ENCODE measurements at places on chromosomes 11 and 22.

GRCh38 chr11:118114266-118114665 is 27.5 kb upstream of the SMIM35 start:
- no peak for DNase-seq

DNA sequence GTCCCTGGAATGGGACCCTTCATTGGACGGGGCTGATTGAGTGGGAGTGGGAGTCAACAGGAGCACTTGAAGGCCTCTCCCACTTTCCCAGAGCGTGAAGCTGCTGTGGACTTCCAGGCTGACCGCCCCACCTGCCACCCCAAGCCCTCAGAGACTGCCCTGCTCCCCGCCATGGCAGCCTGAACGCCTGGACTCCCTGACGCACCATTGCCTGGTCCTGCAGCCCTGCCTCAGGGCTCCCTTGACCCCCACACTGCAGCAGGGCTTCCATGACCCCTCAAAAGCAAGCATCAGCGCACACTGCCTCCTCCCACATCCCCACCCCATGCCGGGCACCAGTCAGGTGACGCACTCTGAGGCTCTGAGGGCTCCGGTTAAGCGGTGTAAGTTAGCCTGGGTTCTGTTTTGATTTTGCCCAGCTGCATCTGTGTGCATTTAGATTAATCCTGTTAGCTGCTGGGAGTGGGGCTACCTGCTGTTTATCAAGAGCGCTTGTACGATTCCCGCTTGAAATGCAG is 39.4 kb downstream of the TRIM29 start:
- no peak for DNase-seq

DNA sequence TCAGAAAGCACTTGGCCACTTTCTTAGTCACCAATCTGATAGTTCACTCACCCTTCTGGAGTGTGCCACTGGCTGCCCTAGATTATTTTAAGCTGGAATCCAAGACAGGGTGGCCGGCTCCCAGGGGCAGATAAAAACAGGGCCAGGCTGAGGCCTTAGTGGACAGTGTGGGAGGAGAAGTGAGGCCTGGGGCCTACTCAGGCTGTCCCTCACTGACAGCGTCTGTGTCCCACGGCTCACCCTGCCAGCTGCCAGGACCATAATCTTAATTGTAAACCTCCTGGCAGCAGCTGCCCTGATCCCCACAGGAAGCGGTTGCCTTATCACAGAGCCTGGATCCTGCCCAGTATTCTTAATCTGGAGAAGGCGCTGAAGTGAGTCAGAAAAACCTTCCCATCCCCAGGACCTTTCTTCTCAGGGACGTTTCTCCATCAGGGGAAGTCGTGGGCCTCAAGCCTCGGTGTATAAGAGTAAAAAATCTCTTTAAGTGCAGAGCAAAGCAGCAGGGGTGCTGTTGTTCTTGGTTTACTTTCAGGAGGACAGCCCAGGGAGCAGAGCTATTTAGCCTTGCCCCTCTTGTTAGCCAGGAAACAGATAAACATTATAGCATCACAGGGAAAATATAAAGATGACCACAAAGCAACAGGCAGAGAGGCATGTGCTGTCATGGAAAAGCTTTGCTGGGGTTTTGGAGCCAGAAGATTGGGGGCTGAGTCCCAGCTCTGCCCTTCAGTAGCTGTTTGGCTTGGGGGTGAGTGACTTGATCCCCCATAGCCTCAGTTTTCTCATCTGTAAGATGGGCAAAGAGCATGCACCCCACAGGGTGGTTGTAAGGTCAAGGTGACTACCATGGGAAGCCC is 39.6 kb downstream of the TSPAN18 start:
- peak; percentile 56 for DNase-seq

DNA sequence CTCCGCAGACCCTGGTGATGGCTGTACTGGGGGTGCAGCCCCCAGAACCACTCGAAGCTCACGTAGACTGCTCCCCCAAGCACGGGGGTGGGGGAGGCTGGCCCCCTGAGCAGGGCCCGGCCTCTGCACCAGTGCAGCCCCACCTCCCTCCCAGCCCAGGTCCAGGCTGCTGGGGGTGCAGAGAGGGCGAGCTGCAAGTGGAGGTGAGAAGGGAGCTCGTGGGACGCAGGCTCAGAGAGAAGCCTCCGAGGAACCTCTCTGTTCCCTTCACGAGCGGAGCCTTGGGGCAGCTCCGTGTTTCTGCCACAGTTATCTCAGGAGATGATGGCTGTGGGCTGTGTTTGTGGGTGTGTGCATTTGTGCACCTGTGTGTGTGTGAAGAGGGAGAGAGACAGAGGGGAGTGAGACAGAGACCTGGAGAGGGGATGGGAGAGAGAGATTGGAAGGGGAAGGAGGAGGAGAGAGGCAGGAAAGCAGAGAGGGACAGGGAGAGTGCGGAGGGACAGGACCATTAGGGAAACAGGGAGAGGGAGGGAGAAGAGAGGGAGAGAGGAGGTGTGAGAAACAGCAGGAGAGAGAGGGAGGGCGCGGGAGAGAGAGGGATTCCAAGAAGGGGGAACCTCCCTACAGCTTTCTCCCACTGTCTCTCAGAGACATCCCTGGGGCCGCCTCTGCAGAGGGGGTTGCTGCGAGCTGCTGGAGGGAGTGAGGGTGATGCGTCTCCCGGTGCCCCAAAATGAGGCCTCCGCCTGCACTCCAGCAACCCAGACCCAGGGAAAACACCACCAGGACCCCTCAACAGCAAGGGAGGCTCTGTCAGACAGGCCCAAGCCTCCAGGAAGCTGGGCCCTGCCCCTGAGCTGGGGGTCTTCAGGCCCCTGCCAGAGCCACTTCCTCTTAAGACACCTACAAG is 1488.6 kb downstream of the BRD1 start:
- DNase-seq = no peak

DNA sequence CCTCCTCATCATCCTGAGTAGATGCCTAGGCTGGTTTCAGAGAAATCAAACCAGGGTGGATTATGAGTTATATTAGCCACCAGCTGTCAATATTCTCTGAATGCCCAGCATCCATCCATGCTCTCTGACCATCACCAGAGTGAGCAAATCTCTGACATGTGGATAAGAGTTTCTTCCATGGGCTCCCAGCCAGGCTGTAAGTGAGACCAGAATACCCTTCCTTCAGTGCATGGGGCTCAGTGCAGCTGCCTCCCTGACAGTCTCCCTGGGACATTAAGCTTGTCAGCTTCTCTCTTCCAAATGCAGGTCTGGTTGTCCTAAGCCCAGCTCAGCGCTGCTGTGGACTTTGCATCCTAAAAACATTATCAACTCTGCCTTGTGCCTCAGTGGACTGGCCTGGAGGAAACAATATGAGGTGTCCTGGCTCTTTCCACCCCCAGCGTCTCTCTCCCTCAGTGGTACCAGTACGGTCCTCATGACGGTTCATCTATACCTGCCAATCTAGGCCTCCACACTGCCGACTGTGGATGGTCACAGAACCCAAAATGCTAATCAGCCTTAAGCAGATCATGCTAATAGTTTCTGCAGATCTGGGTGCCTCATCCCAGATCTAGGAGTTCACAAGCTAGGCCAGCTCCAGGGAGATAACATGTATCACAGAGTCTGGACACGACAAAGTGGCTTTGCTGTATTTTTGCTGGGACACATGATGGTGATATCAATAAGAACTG is 41.6 kb upstream of the PRAME start:
- no peak for DNase-seq

DNA sequence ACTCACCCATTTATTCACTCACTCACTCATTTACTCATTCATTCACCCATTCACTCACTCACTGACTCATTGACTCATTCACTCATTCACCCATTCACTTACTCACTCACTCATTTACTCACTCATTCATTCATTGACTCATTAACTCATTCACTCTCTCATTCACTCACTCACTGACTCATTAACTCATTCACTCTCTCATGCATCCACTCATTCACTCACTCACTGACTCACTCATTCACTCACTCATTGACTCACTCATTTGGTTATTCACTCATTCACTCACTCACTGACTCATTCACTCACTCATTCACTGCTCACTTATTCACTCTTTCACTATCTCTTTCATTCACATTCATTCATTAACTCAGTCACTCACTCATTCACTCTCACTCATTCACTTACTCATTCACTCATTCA is 2.5 kb upstream of the MUC5AC start:
- no peak for DNase-seq

- no peak for DNase-seq
Observed at GRCh38 chr11:71388637-71389235, 59.5 kb downstream of the DHCR7 start.

DNA sequence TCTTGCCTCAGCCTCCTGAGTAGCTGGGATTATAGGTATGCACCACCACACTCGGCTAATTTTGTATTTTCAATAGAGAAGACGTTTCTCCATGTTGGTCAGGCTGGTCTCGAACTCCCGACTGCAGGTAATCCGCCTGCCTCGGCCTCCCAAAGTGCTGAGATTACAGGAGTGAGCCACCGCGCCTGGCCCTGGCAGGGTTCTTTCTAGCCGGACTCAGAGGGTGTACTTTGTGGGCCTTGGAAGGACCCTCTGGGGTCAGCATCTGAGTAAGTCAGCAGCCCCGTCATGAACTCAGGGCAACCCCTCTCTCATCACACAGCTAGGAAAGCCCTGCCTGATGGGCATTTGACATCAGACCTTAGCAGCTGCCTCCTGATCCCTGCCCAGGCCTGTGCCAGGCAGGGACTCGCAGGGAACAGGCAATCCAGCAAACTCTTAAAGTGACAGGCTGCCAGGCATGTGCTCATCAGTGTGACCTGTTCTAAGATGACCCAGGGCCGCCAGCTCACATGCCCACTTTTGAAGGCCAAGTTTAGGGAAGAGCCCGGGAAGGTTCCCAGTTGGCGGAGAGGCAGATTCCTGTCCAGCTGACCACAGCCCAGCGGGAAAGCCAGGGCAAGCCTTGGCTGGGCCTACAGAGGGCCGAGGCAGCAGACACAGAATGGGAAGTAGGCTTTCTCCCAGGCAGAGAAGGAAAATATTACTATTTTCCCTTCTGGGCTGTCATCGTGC is 92.9 kb downstream of the MORC2 start:
- DNase-seq = no peak

- peak; percentile 8 for DNase-seq
Observed at GRCh38 chr11:107606141-107606540, 15.2 kb downstream of the ELMOD1 start.

DNA sequence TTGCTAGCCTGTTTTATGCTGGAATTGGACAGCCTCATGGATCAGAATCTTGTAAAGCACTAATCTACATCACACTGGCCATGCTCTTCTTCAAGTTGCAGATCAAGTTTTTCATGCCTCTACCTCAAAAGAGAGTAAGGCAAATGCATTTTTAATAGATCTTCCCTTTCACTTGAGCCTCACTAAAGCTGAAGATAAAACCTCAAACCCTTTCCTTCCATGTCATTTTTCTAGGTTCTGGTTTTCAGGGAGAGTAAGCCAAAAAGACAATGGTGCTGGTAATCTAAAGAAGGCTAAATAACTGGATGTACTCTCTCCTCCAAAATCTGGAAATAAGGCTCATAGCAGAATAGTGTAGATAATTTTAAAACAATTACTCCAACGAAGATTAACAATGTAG is 28.3 kb downstream of the POU2AF1 start:
- DNase-seq = no peak

- DNase-seq = no peak
Observed at GRCh38 chr11:103183981-103184611, 74.9 kb downstream of the DYNC2H1 start.

DNA sequence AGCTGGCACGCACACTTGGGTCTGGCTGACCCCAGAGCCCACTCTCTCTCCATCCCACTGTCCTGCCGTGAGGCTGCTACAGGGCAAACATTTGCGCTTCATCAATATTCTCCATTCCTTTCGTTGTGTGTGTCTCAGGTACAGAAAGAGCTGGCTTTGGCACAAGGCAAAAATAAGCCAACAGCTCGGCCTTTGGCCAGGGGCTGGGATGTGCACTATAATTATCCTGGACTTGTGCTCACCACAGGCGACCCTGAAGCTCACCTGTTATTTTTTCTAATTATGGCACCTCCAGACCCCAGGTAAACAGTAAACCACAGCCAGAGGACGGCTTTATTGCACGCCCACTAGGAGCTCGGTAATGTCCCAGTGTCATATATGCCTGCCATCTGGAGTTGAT is 10.9 kb downstream of the ZMAT5 start:
- DNase-seq = no peak

DNA sequence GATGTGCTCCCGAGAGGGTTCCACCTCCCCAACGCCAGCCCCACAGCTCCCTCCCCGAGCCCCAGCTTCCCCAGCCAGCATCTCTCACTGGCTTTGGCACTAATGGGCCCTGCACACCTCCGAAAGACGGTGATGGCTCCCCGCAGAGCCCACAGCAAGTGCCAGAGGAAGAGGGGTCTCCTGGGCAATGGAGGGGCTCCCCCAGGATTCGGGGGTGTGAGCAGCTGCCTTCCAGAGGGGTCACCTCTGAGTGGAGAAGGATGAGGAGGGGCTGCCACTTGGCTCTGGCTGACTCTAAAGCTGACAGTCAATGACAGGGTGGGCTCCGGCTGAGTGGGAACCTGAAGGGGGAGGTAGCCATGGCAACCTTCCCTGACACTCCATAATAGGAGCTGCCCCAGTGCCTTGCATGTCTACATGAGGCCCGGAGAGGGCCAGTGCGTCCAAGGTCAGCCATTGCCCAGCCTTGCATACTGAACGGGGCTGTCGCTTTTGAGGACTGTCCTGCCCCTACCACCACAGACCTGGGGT is 98.6 kb upstream of the SYT13 start:
- no peak for DNase-seq

DNA sequence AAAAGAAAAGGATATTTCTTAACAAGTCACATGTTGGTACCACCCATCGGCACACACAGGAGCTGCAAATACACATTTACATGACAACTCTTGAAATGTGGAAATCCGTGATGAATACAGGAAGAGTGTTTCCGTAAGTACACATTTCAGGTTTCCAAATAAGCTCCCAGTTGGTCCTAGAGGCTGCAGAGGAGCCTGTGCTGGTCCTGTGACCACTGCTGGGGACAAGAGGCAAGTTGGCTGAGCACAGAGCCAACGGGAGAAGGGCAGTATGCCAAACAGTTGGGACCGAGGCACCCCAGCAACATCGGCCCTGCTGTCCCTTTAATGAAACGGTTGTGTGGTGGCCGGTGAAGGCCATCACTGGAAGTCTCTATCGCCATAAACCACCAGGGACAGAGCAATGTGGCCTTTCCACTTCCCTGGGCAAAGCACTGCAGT is 38.5 kb upstream of the ARFGAP3 start:
- DNase-seq = no peak

- DNase-seq = peak; percentile 92
Observed at GRCh38 chr11:117907276-117908108, 21.7 kb downstream of the TMPRSS13 start.

DNA sequence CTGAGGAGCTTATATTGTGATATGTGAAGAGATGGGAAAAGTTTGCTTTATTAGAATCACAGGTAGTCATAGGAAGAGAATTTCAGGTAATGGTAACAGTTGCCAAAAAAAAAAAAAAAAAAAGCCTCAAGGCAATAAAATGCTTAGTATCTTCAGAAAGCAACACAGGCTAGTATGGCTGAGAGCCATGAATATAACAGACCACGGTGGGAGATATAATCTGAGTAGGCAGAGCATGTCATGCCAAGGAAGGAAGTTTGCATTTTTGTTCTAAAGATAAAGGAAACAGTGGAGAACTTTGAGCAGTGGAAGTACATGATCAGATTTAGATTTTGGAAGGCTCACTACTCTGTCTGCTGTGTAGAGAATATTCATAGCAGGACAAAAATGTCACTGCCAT is 211.4 kb downstream of the ETS1 start:
- no peak for DNase-seq

Measured in ELF-1 (cell line).